Progenitor cell of endocrine pancreas (in vitro differentiated cells): ENCODE measurements at places on chromosomes 1 and 21. TPM values are rescaled to one million over a fixed set of nuclear protein-coding genes. Genes with fewer than 3 reads are reported as not detected.

FCER1G gene
- 0.60 and 1.5 TPM in 2 replicates for total RNA-seq

- no peak for DNase-seq
These were observed 5.3 kb downstream of the SKI start for GRCh38 chr1:2233468-2233867.

GRCh38 chr1:51336004-51336403 is 5.6 kb upstream of the TTC39A start:
- DNase-seq = no peak

DNA sequence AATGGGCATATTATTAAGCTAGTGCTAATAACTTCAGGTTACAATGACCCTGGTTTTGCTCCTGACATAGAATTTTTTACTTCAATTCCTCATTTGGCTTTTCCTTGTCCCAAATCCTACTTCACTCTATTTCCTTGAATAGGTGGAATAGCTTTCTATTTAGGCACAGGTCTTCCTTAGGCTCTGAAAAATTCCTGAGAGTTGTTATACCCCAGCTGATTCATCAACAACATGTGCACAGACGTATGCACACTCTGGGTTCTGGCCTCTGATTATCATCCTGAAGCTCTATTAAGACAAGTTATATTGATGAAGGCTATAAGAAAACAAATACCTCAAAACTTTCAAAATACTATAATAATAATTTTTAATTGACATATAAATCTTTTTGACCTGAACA is 172.4 kb downstream of the NTMT2 start:
- DNase-seq = no peak

DNA sequence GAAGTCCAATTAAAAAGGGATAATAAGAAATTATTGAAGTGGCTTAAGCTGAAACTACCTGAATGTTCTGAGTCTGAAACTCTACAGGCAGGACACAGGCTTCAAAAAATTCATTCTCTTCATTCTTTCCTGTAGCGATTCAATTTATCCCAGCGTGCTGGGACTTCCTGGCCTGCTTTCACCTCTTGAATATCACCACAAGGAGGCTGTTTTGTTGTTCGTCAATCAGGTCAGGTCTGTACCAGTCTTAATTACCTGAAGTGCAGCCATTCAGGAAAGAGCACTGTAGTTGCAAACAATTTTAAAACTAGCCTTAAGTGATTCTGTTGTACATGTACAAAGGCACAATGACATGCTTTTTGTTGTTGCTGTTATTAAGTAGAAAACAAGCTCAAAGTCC is 38.4 kb downstream of the FYB2 start:
- no peak for DNase-seq

DNA sequence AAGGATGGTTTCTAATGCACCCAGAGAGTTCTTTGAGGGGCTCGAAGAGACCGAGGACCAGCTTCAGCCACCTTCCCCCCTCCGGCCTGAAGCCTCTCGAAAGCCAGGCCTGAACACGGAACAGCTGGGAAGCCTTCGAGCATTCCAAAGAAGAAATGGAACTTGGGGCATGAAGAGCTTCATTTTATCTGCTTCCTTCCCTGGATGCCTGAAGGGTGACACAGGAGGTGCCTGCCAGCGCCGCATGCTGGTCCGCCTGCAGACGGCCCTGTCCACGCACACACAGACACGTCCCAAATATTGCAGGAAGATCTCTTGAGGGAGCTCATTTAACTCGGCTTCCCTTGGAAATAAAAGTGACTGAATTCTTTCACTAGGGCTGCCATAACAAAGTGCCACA is 73.7 kb downstream of the TOMM20 start:
- DNase-seq = no peak

- DNase-seq = no peak
These were observed 14.3 kb upstream of the DR1 start for GRCh38 chr1:93331412-93331811.
